ENCODE measurements at places on chromosomes 5 and 9.

DNA sequence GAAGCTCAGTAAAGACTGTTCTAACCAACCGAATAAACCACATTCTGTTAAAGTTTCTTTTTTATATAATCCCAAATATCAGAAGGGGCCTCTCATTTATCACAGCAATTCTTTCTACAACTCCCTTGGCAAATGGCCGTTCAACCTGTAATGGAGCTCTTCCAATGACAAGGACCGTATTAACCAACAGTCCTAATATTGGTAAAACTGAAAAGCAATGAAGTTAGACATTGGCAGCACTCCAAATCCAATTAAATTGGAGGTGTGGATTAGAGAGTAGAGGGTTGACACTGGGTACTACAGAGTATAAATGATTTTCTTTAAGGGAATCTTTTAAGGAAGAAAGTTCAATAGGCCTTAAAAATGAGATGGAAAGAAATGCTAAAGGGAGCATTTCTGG, 842 bp downstream of the TMED7 start:
- peak; percentile 38 for DNase-seq

GRCh38 chr9:93190656-93191353, 6.9 kb downstream of the WNK2 start:
- DNase-seq: no peak

- no peak for DNase-seq
Observed at GRCh38 chr9:137431416-137431931, 8.3 kb downstream of the NOXA1 start.

GRCh38 chr5:150758203-150758530, 650 bp downstream of the DCTN4 start:
- DNase-seq: no peak

- no peak for DNase-seq
Observed at GRCh38 chr5:26578002-26578401, 460.4 kb downstream of the CDH9 start.

DNA sequence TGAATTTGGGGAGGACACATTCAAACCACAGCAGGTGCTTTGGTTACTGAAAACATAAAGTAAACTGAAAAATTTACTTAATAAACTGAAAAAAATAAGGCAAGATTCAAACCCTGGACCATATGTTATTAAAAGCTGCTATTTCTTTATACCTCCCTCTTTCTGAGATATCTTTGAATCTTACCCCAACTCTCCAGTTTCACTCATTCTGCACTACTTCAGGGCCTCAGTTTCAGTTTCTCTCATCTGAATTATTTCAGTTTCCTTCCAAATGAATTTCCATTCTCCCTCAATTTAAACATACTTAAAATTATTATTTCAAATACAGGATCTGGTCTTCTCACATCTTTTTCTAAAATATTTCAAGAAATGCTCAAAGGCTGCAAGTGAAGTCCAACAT, 4.9 kb upstream of the OXCT1 start:
- DNase-seq: no peak

- peak; percentile 14 for DNase-seq
Observed at GRCh38 chr5:165029099-165029870, 1523.9 kb downstream of the MAT2B start.

GRCh38 chr9:108547411-108548135, 308.2 kb downstream of the ACTL7B start:
- DNase-seq: no peak

GRCh38 chr5:9554122-9554521, 8.2 kb upstream of the SEMA5A start:
- DNase-seq: no peak

GRCh38 chr5:177336112-177336511, 15.4 kb downstream of the LMAN2 start:
- no peak for DNase-seq

- peak; percentile 21 for DNase-seq
Observed at GRCh38 chr9:83441390-83441789, 96.8 kb downstream of the FRMD3 start.

DNA sequence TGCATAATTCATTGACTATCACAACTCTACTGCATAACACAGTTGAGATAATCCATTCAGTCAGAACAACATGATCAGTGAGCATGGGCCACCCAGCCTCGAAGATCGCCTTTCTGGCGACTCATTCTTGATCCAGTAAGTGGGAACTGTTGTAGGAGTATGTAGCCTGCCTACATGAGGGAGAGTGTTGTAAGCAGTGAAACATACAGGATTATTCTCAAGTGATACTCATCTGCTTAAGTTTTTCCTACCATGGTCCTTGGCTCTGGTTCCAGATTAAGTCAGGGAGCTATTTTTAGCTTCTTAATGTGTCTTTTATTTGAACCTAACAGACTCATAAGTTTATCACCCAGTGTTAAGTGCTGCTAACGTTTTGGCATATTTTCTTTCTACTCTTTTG, 44.0 kb downstream of the TNPO1 start:
- DNase-seq: peak; percentile 63

GRCh38 chr9:76820431-76820830, 56.2 kb downstream of the PCA3 start:
- DNase-seq: no peak

- DNase-seq: peak; percentile 32
Observed at GRCh38 chr5:148374690-148375360, 8.9 kb upstream of the FBXO38 start.

GRCh38 chr5:132099076-132099748, 25.6 kb downstream of the CSF2 start:
- no peak for DNase-seq

DNA sequence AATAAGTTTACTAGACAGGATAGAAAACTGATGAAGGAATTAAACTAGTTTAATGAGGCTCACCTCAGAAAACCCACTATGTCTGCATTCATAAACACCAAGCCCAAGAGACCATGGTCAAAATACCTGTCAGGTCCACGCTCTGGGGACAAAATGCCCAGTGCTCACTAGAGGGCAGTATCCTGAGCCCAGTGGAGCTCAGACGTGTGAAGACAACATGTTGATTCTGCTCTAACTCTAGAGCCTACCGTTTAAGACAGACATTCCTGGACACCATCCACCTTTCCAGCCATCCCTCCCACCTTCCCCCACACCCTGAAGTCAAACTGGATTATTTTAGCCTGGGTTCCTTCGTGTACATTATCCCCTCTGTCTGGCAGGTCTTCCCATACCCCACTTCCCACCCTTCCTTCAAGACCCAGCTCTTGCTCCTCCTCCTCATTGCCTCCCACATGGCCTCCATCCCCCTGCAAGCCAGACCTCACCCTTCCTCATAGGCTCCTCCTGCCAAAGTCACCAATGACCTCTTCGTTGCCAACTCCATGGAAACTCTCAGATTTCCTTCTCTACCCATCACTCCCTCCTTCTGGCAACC, 142.3 kb upstream of the FSTL4 start:
- peak; percentile 5 for DNase-seq

GRCh38 chr5:77210964-77211690, 647 bp downstream of the PDE8B start:
- DNase-seq: peak; percentile 15

Data from muscle of leg (tissue), 16 donors.